Astrocyte (in vitro differentiated cells and primary cell): ENCODE measurements at places on chromosomes 6 and 20. TPM values are rescaled to one million over a fixed set of nuclear protein-coding genes. Genes with fewer than 3 reads are reported as not detected.
A peak's percentile ranks its signal among the peaks of the same experiment; 100 is the strongest.

DNA sequence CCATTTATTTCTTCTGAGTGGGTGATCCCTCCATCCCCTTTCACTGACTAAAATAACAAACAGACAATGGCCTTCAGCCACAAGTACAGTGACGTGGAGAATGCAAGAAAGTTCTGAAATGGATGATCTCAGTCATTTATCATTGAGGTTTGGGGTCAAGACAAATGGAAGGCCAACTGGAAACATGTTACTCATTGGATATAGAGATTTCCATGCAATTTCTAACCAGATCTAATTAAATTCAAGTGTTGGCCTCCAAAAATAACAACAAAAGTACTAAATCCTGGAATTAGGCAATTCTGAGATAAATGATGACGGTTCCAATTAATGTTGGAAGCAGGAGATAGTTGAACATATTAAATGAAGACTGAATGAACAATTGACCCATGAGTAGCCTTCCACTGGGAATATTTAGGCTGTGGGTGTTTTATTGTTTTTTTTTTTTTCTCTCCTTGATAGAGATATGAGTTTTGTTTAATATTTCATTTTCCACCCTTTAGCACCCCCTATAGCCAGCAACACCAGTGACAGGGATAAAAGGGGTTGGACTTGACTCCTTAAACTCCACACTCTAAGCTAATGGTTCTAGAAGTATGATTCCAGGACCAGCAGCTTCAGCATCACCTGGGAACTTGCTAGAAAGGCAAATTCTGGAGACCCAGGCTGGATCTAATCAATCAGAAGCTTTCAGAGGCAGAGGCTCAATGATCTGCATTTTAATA is 112.8 kb downstream of the BCAS1 start:
- DNase-seq = peak; percentile 91

GRCh38 chr6:12339808-12340487 is 49.8 kb downstream of the EDN1 start:
- DNase-seq = no peak

DNA sequence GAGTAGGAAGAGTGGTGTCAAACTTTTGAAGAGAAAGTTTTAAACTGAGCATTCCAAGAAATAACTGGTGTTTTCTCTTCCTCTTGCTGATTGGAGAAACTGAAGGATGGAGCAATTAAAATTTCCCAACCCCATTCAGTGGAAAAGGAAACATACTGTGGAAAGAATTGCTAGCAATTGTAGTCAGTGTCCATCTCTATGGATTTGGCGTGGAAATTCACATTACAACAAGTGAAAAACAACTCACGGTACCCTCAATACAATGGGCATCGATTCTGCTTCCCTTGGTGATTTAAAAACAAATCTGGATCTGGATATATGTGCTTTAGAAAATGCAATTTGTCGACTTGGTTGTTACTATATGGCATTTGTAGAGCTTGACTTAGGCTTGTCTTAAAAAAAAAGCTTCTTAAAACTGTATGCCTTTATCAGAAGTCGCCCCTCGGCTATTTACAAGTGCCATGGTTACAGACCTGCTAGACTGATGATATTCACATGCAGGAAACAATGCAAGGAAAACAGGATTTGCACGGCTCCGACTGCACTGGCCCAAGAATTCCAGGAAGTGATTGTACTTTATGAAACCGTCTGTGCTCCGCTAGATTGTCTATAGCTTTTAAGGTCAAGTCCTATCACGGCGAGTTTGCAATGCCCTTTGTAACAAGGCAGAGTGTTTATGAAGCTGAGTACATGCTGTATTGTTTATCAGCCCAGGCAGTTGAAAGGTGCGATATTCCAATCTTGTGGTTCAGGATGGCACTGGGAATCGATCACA is 131.7 kb upstream of the PHACTR1 start:
- no peak for DNase-seq

DNA sequence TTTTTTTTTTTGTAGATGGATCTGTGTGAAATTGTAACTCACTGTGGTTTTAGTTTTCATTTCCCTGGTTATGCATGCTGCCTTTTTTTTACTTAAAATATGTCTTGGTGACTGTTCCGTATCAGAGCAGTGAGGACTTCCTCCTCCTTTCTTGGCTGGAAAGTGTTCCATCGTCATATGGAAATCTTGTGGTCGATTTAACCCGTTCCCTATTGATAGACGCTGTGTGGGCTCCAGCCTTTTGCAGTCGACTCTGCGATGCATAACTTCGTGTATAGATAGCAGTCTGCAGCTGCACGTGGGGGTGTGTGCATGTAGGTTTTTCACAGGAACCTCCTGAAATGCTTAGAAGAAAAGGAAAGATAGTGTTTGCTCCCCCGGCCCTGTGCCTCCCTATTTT is 28.1 kb upstream of the PNPLA1 start:
- no peak for DNase-seq

GRCh38 chr6:9204171-9204570 is 768.8 kb upstream of the SLC35B3 start:
- peak; percentile 75 for DNase-seq

GRCh38 chr6:76681781-76682180 is 609.3 kb upstream of the IMPG1 start:
- DNase-seq = no peak

DNA sequence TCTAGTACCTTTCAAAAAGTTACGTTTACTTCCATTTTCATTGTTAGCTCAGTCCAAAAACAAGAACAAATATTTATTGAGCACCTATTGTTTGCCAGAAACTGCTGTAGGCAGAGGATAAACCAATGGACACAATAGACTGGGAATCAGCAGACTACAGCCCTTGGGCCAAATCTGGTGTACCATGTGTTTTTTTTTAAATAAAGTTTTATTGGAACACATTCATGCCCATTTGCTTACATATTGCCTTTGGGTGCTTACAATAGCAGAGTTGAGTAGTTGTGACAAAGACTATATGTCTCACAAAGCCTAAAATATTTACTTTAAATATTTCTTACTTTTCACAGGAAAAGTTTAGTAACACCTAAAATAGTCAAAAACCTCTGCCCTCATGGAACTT is 216.1 kb downstream of the COL9A1 start:
- DNase-seq = no peak

GRCh38 chr6:27867945-27868300 is 44.3 kb downstream of the OR2B2 start:
- no peak for DNase-seq

DNA sequence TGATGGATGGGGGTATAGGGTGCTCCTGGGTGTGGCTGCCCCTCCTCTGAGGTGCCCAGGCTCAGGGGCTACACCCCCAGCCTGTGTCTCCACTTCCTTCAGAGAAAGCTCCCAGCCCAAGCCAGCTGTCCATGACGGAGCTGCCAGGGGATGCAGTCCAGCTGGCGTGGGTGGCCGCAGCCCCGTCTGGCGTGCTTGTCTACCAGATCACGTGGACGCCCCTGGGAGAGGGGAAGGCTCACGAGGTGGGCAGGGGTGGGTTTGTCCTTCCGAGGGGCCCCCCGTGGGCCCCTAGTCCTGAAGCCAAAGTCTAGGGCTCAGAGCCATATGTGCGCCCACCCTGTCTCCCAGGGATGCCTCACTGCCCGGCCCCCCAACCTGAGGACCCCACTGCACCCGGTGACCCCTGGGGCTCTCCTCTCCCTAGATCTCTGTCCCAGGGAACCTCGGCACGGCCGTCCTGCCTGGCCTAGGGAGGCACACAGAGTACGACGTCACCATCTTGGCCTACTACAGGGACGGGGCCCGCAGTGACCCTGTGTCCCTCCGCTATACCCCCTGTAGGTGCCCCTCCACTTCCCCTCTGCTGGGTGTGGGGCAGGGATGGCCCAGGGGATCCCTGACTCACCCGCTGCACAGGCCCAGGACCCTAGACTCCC is 19.8 kb downstream of the COL20A1 start:
- DNase-seq = no peak

- DNase-seq = no peak
Measured at GRCh38 chr20:62368976-62369814, 2.1 kb upstream of the LAMA5 start.

DNA sequence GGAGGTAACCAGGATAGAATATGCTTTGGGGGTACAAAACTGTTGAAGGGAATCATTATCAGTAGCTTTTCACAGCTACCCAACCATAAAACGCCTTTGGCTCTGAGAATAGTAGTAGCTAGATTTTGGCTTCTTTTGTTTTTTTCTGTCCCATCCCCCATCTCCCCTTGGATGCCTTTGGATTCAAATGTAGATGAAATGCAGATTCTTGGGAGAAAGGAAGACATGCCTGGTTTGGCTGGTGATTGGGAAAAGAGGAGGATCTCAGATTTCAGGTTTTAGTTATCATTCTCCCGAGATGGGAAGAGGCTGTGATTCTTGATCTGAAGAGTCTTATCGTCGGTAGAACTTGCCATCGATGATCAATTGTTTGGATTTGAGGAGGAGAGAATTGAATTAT is 3.5 kb upstream of the CDYL start:
- DNase-seq = no peak

The OR12D2 gene
- total RNA-seq = not detected in 2 replicates

The DPPA5 gene
- total RNA-seq = not detected in 2 replicates

The HECA gene
- 10.3 and 11.1 TPM in 2 replicates for total RNA-seq

The C6orf62 gene
- 162 and 178 TPM in 2 replicates for total RNA-seq

The NFKBIE gene
- 10.1 and 11.0 TPM in 2 replicates for total RNA-seq

The SALL4 gene
- total RNA-seq = 15.0 and 21.7 TPM in 2 replicates

The SLC22A16 gene
- total RNA-seq = not detected in 2 replicates

The ALDH8A1 gene
- 0.41 TPM in 2 replicates for total RNA-seq

The CCN6 gene
- total RNA-seq = not detected in 2 replicates

The TNF gene
- total RNA-seq = 0.79 and 1.2 TPM in 2 replicates

The NKAPL gene
- total RNA-seq = not detected in 2 replicates

The C6orf58 gene
- not detected in 2 replicates for total RNA-seq
